ENCODE measurements at places on chromosomes 11 and 22.

- no peak for DNase-seq
These were observed 727.4 kb downstream of the ETS1 start for GRCh38 chr11:127859941-127860354.

DNA sequence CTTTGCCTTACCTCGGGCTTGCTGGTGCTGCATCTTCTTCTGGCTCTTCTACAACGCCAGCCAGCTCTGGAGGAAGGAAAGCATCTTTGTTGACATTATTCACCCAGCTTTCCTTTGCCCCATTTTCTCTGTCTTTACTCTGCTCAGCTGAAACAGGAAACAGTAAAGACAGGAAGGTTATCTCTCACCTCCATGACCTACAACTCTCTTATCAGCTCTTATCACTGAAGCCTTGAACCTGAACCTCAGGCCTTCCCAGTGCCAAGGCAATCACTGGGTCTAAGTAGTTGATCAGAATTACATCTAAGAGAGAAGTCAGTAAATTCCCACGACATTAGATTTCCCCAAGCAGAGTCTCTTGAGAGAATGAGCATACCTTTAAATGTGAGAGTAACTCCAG, 59.6 kb upstream of the CCDC89 start:
- DNase-seq, result no peak

DNA sequence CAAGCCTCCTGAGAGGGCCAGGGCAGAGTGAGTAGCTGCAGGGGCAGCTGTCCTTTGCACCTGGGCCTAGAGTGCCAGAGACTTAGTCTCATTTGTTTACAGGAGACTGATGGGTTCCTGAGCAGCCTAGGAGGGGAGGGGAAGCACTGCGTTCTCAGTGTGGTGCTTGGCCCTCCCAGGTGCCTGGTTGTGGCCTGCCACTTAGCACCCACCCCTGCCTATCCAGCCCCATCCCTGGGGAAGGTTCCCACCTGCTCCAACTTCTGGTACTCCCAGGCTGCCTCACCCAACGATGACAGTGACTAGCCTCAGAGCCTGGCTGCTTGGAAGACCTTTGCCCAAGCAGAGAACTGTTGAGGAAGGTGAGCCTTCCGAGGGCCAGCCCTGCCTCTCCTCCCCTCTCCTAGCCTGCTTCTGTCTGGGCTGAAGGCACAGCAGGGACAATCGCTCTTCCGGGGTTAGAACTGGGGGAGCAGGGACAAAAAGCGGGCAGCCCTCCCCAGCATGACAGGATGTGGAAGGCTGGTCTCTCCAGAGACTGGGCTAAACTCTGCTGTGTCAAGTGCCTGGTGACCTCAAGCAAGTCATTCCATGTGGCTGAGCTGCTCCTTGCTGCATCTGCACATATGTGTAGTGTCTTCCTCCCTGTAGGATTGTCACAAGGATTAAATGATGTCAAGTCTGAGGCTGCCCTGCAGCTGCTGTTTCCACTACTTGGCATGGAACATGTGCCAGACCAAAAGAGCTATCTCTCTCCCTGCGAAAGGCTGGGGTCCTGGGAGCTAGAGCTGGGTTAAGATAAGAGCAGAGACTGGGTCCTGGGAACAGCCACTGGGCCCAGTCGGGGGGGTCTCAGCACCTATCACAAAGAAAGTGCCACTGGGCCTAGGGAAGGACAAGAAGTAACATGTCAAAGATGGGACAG, 9.9 kb downstream of the KCNQ1OT1 start:
- no peak for DNase-seq

DNA sequence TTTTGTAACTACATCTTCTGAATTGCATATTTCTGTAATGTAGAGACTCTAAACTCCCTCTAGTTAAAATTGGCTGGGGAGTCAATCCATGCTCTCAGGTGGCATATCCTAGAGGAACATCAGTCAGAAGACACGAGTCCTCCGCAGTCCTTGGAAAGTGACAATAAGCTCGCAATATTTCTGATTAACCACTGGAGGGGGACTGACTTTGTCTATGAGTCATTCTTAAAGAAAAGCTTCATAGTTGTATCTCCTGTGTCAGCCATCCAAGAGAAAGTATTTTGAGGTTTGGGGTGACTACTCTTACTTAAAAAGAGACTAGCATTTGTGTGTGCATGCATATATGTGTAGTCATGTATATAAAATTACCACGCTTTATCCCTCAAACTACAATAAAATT, 60.2 kb downstream of the SLN start:
- DNase-seq, result no peak

GRCh38 chr22:39655004-39655579, 84.5 kb downstream of the CACNA1I start:
- peak; percentile 62 for DNase-seq

DNA sequence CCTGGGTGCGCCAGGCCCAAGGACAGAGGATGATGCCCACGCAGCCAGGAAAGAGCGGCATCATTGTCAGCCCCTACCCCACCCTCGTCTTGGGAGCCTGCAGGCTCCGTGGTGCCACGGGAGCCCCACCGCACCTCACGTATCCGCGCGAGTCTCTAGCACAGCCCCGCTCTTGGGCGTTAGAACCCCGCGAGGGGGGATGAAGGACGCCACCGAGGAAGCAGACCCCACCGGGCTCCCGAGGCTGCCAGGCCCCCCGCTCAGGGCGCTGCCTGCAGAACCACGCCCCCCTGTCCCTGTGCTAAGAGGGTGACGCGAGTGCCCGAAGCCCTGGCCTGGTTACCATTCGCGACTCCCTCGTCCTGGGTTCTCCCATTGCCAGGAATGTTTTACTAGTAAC, 52.3 kb upstream of the MS4A8 start:
- DNase-seq, result no peak

DNA sequence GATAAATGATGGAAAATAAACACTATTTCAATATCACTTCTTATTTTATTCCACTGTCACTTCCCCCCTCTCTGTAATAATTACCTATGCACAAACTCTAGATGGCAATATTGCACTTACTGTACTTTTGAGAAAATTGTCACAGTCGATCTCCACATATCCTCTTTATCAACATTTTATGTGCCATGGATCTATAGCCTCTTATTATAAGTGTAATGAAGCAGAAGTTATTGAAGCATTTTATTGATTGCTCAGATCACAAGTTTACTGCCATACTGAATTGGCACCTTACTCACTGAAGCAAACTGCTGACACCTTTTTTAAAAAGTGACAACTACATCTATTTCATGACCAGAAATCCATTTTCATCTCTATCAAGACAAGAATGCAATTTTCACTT, 133.4 kb downstream of the DCDC1 start:
- peak; percentile 69 for DNase-seq

DNA sequence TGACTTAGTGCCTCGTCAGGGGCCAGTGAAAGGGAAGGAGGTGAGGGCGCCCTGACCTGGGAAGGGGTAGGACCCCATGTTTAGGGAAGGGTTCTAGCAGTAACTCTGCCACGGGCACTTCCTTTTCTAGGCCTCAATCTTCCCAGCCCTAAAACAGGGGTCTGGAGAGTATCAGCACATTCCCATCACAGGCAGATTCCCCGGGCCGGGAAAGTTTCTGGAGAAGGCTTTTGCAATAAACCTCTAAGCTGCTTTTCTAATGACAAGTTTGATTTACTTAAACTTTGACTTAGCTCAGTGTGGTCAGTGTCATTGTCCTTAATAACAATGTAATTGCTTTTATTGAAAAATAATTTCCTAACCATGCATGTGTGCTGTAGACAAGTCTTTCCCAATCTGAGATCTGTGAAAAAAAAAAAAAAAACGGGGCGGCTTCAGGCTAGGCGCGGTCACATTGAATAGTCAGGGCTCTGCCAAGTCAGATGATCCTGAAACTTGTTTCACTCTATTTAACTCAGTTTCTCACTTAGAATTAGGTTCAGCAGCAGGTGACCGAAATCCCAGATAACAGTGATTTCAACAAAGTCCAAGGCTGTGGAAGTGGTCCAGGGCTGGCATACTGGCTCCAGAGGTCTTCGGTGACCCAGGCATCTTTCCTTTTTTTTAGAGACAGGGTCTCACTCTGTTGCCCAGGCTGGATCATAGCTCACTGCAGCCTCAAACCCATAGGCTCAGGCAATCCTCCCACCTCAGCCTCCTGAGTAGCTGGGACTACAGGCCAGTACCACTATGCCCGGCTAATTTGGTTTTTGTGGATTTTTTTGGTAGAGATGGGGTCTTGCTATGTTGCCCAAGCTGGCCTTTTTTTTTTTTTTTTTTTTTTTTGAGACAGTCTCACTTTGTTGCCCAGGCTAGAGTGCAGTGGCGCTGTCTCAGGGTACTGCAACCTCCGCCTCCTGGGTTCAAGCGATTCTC, 19.5 kb upstream of the TAB1 start:
- DNase-seq, result no peak

- no peak for DNase-seq
These were observed 205.5 kb downstream of the DSCAML1 start for GRCh38 chr11:117591316-117592039.

- DNase-seq, result no peak
These were observed 52.2 kb upstream of the HMGXB4 start for GRCh38 chr22:35204807-35205775.

GRCh38 chr22:38835888-38836301, 7.9 kb downstream of the NPTXR start:
- no peak for DNase-seq

GRCh38 chr11:45079943-45080719, 66.3 kb upstream of the PRDM11 start:
- DNase-seq, result no peak

- DNase-seq, result no peak
These were observed 17.4 kb upstream of the MRGPRX2 start for GRCh38 chr11:19077965-19078364.

GRCh38 chr11:70071996-70072395, 6.1 kb upstream of the ANO1 start:
- DNase-seq, result no peak

DNA sequence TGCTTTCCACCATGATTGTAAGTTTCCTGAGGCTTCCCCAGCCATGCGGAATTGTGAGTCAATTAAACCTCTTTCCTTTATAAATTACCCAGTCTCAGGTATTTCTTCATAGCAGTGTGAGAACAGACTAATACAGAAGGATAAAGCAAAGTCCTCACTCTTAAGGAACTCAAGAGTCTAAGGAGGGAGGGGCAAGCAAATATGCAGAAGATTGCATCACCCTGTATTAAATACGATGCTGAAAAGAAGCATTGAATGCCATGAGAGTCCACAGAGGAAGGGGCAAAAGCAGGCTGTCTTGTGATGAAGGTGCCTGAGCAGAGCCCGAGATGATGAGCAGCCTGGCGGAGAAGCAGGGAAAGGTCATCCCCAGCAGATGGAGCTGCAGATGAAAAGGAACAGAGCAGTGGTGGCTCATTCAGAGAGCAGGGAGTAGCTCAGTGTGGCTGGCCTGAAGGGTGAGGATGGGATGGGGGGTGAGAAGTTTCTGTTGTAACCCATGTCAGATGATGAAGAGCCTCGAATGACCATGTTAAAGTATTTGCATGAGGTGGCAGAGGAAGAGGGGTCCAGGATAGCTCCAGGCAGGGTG, 6.3 kb upstream of the IZUMO1R start:
- peak; percentile 26 for DNase-seq

DNA sequence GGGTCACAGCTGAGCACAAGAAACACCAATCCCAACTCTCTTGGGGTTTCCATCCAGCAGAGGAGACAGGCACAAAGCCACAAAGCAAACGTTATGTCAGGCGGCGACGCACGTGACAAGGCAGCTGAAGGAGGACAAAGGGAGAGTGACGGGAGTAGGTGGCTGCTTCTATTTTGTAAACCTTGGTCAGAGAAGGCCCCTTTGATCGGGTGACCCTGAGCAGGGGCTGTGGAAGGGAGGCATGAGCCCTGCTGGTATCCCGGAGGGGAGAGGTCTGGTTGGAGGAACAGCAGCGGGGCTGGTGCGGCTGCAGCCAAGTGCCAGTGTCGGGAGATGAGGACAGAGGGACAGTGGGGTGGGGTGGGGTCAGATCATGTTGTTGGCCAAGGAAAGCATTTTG, 17.3 kb upstream of the RFPL3 start:
- DNase-seq, result no peak

DNA sequence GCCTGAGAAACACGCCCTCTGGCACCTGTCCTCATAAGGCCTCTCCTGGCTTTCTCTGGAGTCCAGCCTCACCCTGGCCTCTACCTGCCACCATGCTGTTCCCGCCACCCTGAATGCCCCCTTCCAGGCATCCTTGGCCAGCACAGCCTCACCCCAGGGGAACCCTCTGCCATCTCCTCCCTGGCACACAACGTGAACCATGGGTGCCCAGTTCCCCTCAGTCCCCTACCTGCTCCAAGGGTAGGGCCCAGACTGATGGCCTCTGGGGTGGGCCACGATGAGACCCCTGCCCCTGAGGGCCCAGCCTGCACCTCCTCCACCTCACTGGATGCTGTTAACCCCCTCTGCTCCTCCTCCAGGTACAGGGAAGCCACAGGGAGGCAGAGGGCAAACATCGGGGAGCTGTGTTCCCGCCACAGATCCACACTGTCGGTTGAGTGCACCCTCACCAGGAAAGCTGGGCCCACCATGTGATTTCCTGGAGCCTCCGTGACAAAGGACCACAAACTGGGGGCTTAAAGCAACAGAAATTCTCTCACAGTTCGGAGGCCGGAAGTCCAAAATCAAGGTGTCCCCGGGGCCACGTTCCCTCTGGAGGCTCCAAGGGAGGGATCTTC, 169.6 kb downstream of the BRD1 start:
- no peak for DNase-seq

DNA sequence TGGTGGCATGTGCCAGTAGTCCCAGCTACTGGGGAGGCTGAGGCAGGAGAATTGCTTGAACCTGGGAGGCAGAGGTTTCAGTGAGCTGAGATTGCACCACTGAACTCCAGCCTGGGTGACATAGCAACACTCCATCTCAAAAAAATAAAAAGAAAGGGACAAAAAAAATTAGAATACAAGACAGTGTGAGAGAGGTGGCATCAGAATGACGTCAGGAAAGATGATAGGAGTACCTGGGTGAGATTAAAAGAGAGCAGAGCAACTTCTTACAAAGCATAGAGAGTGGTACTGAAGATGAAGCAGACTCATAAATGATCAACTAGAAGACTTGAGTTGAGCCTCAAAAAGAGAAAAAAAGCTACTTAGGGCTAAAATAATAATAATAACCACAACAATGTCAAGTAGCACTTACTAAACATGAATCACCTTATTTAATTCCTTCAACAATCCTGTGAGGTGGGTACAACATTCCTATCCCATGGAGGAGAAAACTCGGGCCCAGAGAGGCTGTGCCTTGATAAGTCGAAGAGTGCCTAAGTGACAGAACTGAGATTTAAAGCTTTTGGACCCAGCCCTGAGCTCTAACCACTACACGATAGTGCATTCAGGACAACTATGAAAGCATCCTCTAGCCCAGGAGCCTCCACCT, 5.2 kb upstream of the SLN start:
- no peak for DNase-seq

Measured in OCI-M1 (cell line).